ENCODE measurements at places on chromosomes 4 and X.

- H3K27ac ChIP-seq: no peak within 1 kb of the TSS
- H3K36me3 ChIP-seq: no peaks in the 10 kb centered on the region
- DNase-seq: no peak
- no peaks in the 10 kb centered on the region for H3K4me1 ChIP-seq
- H3K27me3 ChIP-seq: peaks cover 27% of the 10 kb centered on the region
Measured at GRCh38 chr4:105551965-105552746, at the start of gene ARHGEF38. TSS of gene ARHGEF38 (plus strand) at chr4:105552620. CDS start at chr4:105552766, 146 bp downstream.

- H3K4me1 ChIP-seq: no peaks in the 10 kb centered on the region
- no peak for DNase-seq
- no peak overlapping the region for H3K4me3 ChIP-seq
- H3K27me3 ChIP-seq: no peaks in the 10 kb centered on the region
- no peak overlapping the region for H3K27ac ChIP-seq
Measured at GRCh38 chr4:19285146-19285545, 966.6 kb upstream of the SLIT2 start.

DNA sequence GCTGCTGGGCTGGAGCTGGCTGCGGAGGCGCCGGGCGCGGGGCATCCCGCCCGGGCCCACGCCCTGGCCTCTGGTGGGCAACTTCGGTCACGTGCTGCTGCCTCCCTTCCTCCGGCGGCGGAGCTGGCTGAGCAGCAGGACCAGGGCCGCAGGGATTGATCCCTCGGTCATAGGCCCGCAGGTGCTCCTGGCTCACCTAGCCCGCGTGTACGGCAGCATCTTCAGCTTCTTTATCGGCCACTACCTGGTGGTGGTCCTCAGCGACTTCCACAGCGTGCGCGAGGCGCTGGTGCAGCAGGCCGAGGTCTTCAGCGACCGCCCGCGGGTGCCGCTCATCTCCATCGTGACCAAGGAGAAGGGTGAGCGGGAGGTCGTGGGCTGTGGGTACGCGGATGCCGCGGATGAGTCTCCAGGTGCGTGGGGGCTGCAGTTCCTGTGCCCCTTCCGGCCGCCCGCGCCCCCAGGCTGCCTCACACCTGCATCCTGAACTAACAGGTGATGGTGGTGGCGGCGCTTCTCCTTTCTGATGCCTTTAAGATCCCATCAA is 499 bp downstream of the CYP2U1 start:
- H3K27me3 ChIP-seq: no peaks in the 10 kb centered on the region
- H3K4me1 ChIP-seq: peaks cover 19% of the 10 kb centered on the region
- H3K27ac ChIP-seq: peak overlapping the region; percentile 66
- H3K36me3 ChIP-seq: peaks cover 3% of the 10 kb centered on the region
- DNase-seq: peak; percentile 14
- peak overlapping the region; percentile 88 for H3K4me3 ChIP-seq

DNA sequence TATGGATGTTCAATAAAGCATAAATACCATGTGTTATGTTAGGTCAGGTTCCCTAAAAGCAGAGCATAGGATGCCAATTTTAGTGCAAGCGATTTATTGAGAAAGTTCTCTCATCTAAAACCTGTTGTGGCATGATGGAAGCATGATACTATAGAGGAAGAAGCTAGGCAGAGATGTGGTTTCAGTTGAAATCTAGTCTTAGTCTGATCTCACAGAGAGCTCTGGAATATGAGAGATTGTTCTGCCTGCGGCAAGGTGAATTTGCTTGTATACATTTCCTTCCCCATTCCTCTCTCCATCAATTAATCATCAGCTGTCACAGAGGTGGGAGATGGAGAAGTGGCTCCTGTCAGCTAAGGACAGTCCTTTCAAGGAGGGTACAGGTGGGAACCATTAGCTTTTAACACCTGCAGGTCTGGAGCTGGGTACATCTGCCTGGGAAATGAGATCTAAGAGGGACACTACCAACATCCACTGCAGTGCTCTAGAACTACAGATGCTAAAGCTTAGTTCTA is 252.4 kb downstream of the CFAP299 start:
- H3K4me1 ChIP-seq: no peaks in the 10 kb centered on the region
- no peak overlapping the region for H3K4me3 ChIP-seq
- DNase-seq: no peak
- no peaks in the 10 kb centered on the region for H3K27me3 ChIP-seq
- H3K27ac ChIP-seq: no peak overlapping the region
- H3K36me3 ChIP-seq: no peaks in the 10 kb centered on the region

DNA sequence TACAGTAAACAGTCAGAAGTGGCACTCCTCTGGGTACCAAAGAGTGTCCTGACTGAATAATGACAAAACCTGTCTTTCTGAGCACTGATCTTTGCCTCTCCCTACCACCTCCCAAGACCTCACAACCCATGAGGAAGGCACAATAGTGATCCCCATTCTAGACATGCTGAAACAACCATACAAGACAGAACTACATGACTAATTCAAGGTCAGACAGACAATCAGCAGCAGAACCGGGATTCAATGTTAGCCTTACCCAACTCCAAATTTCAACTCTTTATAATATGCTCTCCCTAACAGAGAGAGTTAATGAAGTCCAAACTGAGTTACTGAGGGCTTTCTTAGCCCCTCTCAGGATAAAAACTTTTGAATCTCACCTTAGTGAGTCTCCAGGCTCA is 71.0 kb downstream of the IRF2 start:
- H3K36me3 ChIP-seq: peaks cover 52% of the 10 kb centered on the region
- H3K27me3 ChIP-seq: no peaks in the 10 kb centered on the region
- H3K27ac ChIP-seq: peak overlapping the region; percentile 50
- no peak overlapping the region for H3K4me3 ChIP-seq
- no peak for DNase-seq

- H3K36me3 ChIP-seq: peaks cover 54% of the 10 kb centered on the region
- H3K4me3 ChIP-seq: no peak within 1 kb of the TSS
- peak within 1 kb of the TSS; percentile 77 for H3K27ac ChIP-seq
- no peaks in the 10 kb centered on the region for H3K27me3 ChIP-seq
Measured at GRCh38 chrX:71301195-71301924, at the start of gene ITGB1BP2. TSS of gene ITGB1BP2 (plus strand) at chrX:71301750. CDS start at chrX:71301807, 57 bp downstream.

GRCh38 chr4:53654300-53654758 is 63.0 kb upstream of the LNX1 start:
- H3K4me1 ChIP-seq: no peaks in the 10 kb centered on the region
- DNase-seq: no peak
- H3K27ac ChIP-seq: no peak overlapping the region
- H3K36me3 ChIP-seq: peaks cover 3% of the 10 kb centered on the region
- no peak overlapping the region for H3K4me3 ChIP-seq
- H3K27me3 ChIP-seq: peaks cover 7% of the 10 kb centered on the region

- H3K27ac ChIP-seq: no peak overlapping the region
- no peaks in the 10 kb centered on the region for H3K27me3 ChIP-seq
- H3K36me3 ChIP-seq: no peaks in the 10 kb centered on the region
Measured at GRCh38 chrX:43560247-43560946, 95.7 kb upstream of the MAOA start.

DNA sequence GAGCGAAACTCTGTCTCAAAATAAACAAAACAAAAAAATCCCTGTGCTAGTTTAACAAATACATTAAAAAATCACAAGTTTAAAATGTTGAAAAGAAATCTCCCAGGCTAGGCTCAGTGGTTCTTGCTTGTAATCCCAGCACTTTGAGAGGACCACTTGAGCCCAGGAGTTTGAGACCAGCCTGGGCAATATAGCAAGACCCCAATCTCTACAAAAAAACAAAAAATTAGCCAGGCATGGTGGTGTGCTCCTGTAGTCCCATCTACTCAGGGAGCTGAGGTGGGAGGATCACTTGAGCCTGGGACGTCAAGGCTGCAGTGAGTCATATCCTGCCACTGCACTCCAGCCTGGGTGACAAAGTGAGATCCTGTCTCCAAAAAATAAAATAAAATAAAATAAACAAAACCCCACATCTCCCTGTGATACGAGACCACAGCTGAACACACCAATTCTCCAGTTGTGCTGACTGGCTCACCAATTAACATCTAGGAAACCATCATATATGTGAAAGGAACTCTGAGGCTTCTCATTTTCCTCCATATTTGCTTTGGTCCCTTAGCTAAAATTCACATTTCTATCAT is 7.3 kb downstream of the RPS4X start:
- H3K4me1 ChIP-seq: peaks cover 19% of the 10 kb centered on the region
- H3K27ac ChIP-seq: peak overlapping the region; percentile 38
- H3K4me3 ChIP-seq: no peak overlapping the region
- H3K36me3 ChIP-seq: peaks cover 54% of the 10 kb centered on the region
- DNase-seq: no peak
- no peaks in the 10 kb centered on the region for H3K27me3 ChIP-seq

- no peaks in the 10 kb centered on the region for H3K4me1 ChIP-seq
- H3K4me3 ChIP-seq: no peak overlapping the region
Measured at GRCh38 chr4:120156120-120156718, 89.6 kb upstream of the MAD2L1 start.
